ENCODE measurements at places on chromosomes 6 and 20.
A peak's percentile ranks its signal among the peaks of the same experiment; 100 is the strongest.

DNA sequence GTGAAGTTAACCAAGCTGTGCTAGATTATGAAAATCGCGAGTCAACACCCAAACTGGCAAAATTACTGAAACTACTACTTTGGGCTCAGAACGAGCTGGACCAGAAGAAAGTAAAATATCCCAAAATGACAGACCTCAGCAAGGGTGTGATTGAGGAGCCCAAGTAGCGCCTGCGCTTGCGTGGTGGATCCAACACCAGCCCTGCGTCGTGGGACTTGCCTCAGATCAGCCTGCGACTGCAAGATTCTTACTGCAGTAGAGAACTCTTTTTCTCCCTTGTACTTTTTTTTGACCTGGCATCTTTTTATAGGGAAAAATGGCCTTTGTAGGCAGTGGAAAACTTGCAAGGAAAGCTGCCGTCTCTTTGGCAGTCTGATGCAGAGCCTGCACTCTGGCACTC, 6.8 kb downstream of the GID8 start:
- DNase-seq: no peak

GRCh38 chr6:41976794-41977484, 35.3 kb upstream of the CCND3 start:
- no peak for DNase-seq

- DNase-seq: peak; percentile 74
Observed at GRCh38 chr20:956330-956951, 40.3 kb upstream of the ANGPT4 start.

DNA sequence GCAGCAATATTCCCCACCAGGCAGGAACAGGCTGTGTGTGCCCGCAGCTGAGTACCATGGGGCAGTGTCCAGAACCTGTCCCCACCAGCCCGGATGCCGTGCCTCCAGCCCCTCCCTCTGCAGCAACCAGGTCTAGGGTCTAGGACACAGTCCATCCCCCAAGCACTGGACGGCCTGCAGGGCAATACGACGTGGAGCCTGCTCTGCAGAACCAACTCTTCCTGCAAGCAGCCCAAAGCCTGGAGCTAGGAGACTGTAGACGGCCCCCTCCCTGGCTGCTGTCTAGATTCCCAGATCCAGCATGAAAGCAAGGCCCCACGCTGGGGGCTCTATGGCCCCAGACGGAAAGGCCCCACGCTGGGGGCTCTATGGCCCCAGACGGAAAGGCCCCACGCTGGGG, 128.2 kb upstream of the AFDN start:
- DNase-seq: no peak

Data from CD4-positive, alpha-beta T cell treated with Interleukin-21 for 1 hour (primary cell).